ENCODE measurements at places on chromosomes 11 and 22.

DNA sequence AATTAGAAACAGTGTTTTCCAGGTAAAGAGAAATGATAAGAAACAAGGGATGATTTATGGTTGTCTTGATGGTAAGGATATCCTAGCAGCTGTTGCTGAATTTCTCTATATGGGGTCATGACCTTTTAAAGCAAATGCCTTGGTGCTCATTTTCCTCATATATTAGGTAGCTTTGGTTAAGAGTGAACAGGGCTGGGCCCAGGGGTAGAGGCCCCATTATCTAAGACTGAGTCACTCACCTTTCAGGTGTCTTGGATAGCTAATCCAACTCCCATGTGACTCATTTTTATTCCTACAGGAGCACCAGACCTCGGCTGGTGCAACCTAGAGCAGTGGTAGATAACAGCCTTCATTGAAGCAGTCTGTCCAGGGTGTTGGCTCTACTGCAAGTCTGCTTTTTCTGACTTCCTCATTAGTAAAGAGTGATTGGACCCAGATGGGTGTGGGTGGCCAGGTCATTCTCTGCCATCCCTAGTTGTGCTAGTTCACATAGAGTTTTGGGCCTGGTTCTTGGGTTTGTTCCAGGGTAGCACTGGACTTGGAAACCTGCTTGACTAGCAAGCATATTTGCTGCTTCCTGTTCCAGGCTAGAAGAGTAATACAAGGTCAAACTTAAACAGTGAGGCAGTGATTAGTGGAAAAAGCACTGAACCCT is 37.4 kb downstream of the CTNND1 start:
- no peak for DNase-seq

- no peak for DNase-seq
These were observed 11.9 kb downstream of the GLB1L2 start for GRCh38 chr11:134343646-134344045.

DNA sequence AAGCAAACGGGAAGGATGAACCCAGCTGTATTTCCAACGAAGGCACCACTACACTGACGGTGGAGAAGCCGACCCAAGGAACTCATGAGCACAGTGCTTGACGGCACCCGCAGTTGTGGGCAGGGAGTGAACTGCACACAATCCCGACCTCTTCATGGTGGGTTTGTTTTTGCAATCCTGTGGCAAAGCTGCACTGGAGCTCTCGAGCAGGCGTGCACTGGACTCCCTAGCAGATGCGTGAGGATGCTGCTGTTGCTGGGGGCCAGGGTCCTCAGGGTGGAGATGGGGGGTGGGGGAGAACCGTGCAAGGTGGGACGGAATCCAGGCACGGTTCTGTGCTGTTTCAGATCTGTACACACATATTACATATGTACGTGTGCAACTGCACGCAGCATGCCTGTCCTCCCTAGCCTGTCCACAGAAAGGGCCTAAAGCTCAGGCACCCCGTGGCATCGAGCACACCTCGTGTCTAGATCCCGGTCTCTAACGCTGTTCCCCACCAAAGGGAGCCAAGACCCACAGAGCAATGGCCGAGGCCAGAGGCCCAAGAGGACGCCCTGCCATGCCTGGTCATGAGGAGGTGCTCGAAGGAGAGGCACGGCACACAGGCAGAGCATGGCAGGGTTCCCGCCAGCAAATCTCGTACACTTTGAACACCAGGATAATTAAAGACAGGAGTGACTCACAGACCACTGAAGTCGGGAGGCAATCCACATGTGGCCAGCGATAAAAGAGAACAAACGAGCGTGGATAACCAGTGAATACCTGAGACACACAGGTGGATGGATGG is 17.6 kb downstream of the ALG12 start:
- no peak for DNase-seq

DNA sequence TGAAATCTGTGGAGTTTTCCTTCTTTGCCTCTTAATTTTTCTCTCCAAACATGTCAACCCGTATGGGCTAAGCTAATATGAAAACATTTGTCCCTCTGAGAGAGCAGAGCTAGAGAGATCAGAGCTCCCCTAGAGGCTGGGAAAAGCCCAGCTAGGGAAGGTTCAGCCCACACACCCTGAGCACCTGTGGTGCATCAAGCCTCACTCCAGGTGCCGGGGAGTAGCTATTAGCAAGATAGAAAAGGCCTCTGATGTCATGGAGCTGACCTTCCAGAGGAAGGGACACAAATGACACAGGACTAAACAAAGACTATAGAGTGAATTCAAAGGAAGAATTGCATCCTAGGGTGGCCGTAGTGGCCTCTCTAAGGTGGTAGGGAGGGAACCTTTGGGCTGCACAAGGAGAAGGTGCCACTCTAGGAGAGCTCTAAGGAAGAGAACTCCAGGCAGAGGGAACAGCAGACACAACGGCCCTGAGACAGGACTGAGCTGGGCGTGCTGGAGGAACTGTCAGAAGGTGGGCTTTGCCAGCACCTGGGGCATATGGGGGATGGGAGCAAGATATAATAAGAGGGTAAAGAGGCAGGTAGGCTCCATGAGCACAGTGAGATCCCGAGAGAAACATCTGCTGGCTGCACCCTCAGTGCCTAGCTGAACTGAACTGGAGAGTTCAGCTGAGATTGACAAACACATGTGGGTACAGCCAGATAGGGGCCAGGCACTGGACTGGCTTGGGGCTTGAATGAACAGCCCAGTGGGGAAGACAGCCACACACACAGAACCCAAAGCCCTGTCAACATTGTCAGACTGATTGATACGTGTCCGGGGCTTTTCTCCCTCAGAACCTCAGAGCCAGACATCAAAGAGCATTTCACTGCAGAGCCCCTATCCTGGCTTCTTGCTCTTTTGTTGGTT is 65.5 kb upstream of the DRD2 start:
- DNase-seq: no peak

DNA sequence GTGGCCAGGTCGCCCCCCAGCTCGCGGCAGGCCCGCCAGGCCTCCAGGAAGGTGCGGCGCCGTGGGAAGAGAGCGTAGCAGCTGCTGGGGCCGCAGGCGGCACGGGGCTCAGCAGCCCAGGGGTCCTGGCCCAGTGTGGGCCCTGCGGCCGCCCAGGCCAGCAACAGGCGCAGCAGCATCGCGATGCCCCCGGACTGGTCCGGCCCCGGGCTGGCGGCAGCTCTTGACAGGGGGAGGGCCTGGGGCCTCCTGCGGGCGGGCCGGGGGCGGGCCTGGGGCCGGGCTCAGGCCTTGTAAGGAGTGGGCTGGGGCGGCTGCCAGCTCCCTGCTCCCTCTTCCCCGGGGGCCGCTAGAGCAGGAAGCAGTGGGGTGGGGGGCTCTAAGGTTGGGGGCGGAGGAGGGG is at the start of gene CD248:
CD248 (minus strand) TSS at position 196 of the 403 bp plus-strand sequence; CDS start at position 179, 17 bp downstream.
- DNase-seq: no peak

- DNase-seq: no peak
These were observed 5.9 kb upstream of the RAB6A start for GRCh38 chr11:73766763-73767162.

- no peak for DNase-seq
These were observed 841.4 kb downstream of the JRKL start for GRCh38 chr11:97231231-97231630.

- no peak for DNase-seq
These were observed 39.9 kb downstream of the PTPRJ start for GRCh38 chr11:48020092-48020755.

GRCh38 chr11:107446822-107447431 is 10.7 kb downstream of the CWF19L2 start:
- DNase-seq: no peak

GRCh38 chr11:92765082-92765840 is 204.2 kb upstream of the MTNR1B start:
- no peak for DNase-seq

- DNase-seq: no peak
These were observed 297.0 kb downstream of the CADM1 start for GRCh38 chr11:115207166-115207591.

GRCh38 chr11:131186629-131187101 is 183.8 kb upstream of the NTM start:
- DNase-seq: no peak

- DNase-seq: no peak
These were observed 116.2 kb downstream of the KIAA1671 start for GRCh38 chr22:25068707-25069106.

- DNase-seq: no peak
These were observed 221.8 kb downstream of the DDX10 start for GRCh38 chr11:108886660-108887009.

DNA sequence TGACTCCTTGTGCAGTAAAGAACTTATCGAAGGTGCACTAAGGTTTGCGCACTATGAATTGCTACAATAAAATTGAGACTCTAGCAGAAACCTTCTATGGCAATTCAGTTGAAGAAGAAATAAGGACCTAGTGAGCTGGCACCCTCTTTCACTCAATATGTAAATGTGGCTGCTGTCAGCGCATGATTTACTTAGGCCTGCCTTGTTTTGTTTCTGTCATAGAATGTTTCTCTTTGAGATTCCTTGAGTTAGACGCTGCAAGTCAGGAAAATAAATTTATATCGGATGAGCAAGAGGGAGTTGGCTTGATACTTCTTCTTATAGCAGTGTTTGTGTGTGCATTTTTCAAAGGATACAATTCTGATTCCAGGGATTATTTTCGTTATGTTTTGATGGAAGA is 322.1 kb downstream of the BLID start:
- no peak for DNase-seq

DNA sequence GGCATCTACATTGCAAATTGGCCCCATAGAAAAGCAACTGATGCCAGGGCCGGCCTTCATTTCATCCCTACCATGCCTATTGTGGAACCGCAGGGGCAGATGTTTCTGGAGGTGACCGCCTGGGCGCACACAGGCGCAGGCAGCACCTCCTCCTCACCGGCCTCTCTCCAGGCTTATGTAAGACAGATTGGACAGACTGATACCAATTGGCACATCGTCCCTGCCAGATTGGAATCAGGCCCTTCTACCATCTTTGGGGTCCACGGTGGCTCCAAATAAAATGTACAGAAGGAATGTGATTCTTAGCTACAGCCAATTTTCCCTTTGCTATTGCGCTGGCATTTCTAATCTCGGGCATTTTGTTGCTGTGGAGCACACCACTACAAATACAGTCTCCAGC is 732.6 kb downstream of the NTM start:
- no peak for DNase-seq

DNA sequence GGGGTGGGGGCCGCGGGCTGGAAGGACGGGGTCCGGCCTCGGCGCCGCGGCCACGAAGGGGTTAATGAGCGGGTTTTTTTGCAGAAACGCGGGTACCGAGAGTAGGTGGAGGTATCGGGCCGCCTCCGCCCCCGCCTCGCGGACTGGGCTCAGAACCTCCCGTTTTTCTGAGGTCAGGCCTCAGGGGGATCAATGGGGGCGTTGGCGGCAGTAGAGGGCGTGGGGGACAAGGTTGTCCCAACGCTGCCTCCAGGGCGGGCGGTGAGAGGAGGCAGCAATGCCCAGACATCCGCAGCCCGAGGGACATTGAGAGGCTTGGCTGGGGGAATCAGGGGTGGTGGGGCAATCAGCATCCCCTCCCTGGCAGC is 34.8 kb upstream of the PRODH start:
- DNase-seq: no peak

GRCh38 chr22:29393019-29393608 is 4.7 kb upstream of the AP1B1 start:
- DNase-seq: no peak

DNA sequence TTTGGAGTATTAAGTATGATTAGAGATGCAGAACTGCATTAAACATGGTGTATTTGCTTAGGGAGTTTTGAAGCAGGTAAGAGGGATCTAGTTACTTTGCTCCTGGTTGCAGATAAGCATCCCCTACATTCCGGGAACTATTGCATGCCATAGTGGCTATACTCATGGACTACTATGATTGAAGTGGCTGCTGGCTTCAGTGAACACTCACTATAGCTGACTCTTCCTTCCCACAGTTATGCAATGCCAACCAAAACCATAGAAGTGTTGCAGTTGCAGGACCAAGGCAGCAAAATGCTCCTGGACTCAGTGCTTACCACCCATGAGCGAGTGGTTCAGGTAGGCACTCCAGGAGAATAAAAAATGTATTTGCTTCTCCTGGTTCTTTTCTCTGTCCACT is 17.0 kb downstream of the COA4 start:
- DNase-seq: no peak

DNA sequence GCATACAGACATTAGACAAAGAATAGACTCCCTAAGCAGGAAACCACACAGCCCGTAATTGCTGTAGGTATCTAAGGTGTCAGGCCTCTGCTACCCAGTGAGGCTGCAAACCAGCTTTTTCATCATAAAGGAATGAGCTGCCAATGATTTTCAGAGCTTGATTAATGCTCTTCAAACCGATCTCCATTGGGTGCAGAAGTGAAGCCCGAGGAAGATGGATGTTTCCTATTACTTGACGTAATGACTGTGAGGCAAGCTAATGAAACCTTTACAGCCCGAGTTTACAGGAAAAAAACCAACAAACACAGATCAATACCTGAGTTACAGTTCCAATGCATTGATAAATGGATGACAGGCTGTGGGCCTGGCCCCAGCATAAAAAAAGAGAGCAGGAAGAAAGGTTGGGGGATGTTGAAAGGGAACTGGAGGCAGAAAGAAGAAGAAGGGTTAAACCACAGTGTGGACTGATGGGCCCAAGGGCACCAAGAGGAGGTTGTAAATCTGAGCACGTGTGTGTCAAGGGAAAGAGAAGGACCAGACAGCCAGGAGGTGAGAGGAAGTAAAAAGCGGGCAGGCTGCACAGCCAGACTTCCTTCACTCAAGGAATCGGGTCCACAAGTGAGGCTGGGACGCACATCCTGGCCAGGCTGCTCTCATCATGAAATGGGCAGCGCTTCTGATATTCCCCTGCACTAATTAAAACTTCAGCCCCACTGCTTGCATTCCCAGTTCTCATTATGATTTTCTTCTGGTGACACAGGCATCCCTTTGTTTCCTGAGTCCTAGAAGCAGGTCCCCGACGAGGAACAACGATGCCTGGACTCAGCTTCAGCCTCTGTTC is 70.6 kb upstream of the NTM start:
- DNase-seq: no peak

DNA sequence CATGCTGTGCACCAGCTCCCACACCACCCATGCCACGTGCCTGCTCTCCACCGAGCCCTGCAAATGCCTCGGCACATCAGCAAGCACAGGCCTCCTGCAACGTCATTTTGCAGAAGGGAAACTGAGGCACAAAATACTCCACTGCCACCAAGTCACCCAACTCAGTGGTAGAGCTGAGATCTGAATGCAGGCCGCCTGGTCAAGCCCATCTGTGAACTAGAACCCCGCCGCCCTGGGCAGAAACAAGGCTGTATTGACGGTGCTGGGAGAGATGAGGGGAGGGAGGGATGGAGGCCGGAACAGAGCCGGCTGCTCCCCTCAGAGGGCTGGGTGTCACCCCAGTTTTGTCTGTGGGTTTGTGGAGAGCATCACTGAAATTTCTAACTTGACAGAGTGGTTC is 81.4 kb downstream of the CDKN1C start:
- DNase-seq: no peak

GRCh38 chr11:12285811-12286222 is 91.6 kb upstream of the PARVA start:
- no peak for DNase-seq

- no peak for DNase-seq
These were observed 64.8 kb downstream of the APOL1 start for GRCh38 chr22:36317658-36318271.
